Thyroid gland (tissue), 4 donors: ENCODE measurements at places on chromosomes 3 and 15.

GRCh38 chr15:40618906-40619305 lies 24.9 kb downstream of the KNL1 start:
- no peak for DNase-seq

GRCh38 chr15:70463453-70463834 lies 299.9 kb downstream of the UACA start:
- no peak for DNase-seq

DNA sequence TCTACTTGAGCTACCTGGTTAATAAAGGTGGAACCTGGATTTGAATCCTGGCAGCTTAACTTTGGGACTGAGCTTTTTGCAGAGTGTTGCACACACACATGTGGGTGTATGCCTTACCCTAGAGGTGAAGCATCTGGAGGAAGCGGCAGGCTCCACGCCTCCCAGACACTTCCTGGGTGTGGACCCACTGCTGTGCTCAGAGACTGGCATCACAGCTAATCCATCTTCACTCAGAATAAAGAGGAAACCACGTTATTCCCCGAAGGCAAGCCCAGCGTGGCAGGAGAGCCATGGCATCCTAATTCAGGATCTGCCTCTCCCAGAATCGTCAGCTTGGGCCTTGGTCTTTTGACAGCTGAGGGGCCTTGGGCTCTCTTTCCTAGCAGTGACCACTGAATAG lies 25.5 kb downstream of the CCDC13 start:
- no peak for DNase-seq

- DNase-seq = no peak
Measured at GRCh38 chr3:152628496-152628895, 206.4 kb upstream of the P2RY1 start.

GRCh38 chr3:158728851-158729250 lies 3.4 kb downstream of the RARRES1 start:
- DNase-seq = no peak

DNA sequence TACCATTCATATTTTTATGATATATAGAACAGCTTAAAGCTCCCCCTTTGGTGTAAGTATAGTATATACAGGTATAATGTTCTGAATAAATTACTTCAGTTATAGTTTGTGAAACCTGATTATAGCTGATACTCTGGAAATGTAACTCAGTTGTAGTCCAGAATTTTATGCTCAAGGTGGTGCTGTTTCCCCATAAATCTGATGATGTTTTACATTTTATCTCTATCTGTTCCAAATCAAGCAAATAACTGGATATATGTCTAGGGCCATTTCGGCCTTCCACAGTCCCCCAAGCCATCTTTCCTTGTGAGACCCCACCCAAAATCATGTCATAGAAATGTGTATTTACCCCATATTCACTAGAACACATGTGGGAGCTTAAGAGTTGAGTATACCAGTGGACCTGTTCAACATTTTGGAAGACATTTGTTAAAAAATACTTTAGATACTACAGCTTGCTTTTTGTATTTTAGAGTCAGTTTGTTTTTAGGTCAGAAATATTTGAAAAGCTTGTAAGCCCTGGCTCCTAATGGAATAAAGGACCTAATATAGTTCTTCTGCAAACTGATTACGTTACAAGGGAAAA lies 107.1 kb downstream of the ATG7 start:
- no peak for DNase-seq

DNA sequence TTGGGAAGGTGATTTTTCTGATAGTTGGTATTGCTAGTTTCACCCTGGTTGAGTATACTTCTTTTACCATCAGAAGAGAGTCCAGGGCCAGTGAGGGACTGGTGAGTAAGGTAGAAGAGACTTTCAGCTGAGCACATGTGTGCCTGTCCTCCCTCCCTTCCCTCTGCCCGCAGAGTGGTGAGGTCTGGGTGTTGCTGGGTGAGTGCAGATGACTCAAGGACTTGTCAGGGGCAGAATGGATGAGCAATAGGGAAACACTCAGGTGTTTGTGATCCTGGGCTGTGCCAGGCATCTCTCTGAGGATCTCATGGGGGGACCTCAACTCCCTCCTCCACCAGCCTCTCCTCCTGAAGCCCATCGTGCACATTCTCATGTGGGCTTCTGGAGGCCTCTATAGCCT lies 76.0 kb upstream of the GSK3B start:
- no peak for DNase-seq

- DNase-seq = no peak
Measured at GRCh38 chr15:77764095-77764494, 131.4 kb upstream of the LINGO1 start.

DNA sequence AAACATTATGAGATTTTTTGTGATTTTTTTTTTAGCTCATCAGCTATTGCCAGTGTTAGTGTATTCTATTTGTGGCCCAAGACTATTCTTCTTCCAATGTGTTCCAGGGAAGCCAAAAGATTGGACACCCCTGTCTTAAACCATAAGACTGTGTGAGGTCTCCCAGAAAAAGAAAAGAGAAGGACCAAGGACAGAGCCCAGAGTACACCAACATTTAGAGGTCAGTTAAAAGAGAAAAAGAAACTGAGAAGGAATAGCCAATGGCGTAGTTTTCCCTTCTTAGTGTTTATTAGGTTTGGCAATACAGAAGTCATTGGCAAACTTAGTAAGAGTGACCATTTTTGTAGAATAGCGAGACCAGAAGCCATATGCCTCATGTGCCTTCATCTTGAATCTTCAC lies 36.1 kb upstream of the SLC25A36 start:
- no peak for DNase-seq

GRCh38 chr3:177618873-177619733 lies 421.8 kb upstream of the TBL1XR1 start:
- no peak for DNase-seq

DNA sequence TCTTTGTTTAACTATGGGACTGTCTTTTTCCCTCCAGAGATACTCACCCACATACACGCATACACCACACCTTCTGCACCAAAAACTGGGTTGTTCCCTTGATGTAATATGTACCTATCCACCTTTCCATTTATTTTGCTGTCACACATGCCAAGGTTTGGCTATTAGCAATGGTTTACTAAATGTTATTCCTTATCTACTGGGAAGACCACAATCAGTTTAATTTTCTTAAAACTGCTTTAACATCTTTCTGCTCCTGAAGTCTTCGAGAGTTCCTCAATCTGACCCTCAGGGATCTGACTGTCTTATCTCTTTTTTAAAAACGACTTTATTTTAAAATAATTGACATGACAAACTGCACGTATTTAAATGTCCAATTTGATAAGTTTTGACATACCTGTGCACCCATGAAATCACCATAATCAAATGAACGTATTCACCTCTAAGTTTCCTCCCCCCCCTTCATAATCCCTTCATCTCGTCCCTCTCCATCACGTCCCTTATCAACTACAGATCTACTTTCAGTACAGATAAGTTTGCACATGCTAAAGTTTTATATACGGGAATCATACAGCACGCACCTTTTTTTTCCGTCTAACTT lies 805 bp upstream of the TRPM7 start:
- DNase-seq = no peak

GRCh38 chr3:93867425-93867824 lies 106.3 kb downstream of the PROS1 start:
- no peak for DNase-seq

DNA sequence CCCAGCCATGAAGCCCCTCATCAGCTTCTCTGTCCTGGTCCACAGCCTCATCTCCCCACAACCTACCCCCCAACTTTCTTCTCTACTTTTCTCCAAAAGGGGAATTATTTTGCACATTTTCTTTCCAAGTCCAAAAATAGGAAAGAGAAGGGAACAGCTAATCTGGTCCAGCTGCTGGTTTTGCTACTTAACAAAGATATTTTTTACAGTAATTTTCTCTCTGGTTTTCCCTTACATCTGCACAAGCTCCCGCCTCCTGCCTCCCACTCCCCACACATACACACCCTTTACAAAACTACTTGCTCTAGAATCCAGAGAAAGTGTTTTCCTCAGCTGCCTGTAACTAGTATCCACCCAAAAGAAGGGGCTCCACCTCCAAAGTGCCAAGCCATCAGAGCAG lies 177.2 kb downstream of the POLR2M start:
- DNase-seq = no peak

GRCh38 chr3:40079203-40079846 lies 230.2 kb upstream of the EIF1B start:
- no peak for DNase-seq

DNA sequence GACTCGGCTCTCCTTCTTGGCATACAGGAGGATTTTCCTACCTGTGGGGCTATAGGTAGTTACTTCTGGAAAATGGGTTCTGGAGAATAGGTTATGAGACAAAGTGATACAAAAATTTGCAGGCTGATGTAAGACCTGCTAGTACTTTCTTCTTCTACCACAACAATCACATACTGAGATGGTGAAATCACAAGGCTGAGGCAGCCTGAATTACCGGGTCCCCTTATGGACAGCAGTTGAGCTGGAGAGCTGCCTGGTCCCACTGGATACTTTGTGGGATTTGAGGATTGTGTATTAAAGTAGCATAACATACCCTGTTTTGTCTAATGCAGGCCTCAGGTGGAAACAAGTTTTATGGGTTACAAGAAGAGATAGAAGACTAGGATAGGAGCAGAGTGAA lies 86.5 kb upstream of the FAM98B start:
- no peak for DNase-seq

- DNase-seq = no peak
Measured at GRCh38 chr15:52551762-52552161, 17.1 kb downstream of the ARPP19 start.

DNA sequence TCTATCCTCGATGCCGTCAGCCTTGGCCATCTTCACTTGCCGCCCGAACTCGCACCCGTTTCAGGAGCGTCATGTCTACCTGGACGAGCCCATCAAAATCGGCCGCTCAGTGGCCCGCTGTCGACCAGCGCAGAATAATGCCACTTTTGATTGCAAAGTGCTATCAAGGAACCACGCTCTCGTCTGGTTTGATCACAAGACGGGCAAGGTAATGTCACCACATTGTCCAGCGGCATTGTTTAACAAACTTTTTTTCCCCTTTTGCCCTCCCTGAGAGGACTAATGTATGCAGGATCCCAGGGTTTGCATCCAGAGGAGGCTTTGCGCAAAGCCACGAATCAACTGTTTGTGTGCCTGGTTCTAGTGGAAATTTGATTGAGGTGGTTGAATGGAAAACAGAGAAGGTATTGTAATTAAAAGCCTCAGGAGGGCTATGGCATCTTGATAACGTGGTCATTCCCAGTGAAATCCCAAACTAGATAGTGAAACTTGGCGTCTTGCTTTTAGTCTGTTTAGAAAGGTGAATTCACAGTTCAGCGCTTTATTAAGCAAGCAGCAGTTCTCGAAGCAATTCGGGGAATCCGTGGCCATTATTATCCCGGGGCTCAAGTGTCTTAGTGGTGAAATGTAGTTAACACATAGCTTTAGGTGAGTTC lies 1.7 kb downstream of the SLMAP start:
- peak; percentile 44 for DNase-seq

DNA sequence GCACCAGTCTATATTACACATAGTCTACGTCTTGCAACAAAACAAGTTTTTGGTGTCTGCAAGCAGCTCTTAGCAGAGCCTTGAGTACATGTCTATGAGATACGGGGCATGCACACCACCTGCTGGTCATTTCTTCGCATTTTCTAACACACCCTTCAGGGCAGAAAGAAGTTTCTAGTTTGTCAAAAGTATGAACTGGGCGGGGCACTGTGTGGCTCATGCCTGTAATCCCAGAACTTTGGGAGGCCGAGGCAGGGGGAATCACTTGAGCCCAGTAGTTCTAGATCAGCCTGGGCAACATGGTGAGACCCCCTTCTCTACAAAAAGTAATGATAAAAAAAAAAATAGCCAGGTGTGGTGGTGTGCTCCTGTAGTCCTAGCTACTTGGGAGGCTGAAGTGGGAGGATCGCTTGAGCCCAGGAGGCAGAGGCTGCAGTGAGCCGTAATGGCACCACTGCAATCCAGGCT lies 64.2 kb upstream of the ARL8B start:
- peak; percentile 83 for DNase-seq

DNA sequence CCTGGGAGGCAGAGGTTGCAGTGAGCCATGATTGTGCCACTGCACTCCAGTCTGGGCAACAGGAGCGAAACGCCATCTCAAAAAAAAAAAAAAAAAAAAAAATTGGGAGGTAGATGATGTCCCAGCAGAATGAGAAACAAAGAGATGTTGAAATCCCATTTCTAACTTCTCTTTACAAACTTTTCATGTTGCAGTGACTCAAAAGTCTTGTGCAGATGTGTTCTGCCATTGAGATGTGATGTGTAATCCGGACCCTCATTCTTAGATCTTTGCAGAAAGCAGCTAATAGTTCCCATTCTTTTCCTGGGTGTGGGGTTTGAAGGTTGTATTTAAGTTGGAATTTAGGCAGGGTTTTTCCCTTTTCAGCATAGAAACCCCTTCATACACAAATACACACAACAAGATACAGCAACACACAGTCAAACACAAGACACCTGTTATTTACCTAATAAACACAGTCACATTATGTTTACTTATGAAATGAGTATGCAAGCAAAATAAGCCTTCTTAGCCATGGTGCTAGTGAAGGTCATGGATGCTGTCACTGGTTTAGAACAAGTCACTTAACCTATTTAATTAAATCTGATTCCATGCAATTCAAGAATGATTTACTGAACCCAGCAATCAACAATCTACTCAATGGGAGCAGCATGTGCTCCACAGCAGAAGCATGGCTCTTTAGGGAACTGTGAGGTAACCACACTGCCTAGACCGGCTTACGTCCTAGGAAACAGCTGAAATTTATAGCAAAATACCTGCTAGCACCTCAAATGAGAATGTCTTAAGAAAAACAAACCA lies 14.9 kb downstream of the SIAH2 start:
- DNase-seq = no peak

- no peak for DNase-seq
Measured at GRCh38 chr3:140950144-140950543, 8.5 kb downstream of the SLC25A36 start.

DNA sequence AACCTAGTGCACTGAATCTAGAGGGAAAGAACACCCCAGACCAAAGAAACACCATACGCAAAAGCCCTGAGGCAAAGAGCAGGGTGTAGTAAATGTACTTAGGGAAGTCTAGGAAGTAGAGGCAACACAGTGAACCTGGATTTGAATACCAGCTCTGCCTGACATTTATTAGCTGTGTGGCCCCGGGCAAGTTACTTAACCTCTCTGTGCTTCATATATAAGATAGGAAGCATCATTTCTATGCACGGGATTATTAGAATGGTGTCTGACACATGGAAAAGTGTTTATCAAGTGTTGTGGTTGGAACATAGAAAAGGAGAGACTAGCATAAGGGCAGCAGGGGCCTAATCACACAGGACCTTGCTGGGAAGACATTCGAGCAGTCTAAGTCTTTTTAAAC lies 132.2 kb downstream of the ERC2 start:
- no peak for DNase-seq

GRCh38 chr3:123385981-123386380 lies 62.9 kb downstream of the ADCY5 start:
- DNase-seq = peak; percentile 48

DNA sequence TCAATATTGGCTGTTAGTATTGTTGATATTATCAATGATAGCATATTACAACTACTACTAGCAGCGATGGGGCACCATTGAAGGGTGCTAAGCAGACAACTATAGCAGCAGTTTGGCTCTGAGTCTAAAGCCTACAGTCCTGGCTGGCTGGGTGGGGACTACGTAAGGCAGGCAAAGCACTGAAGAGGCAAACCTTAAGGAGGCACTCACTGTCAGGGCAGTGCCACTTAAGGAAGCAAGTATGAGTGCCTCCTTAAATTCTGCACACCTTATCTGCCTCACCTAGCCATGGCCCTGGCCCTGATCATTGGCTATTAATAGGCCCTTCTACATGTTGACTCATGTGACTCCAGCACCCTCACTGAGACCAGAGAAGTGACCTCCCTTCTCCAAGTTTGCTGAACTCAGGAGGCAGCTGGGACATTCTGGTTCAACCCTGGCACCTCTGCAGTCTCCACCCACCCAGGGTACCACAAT lies 20.6 kb downstream of the CDCP1 start:
- DNase-seq = peak; percentile 74
